Right lobe of liver (tissue), 6 donors: ENCODE measurements at places on chromosomes 2 and 18.

DNA sequence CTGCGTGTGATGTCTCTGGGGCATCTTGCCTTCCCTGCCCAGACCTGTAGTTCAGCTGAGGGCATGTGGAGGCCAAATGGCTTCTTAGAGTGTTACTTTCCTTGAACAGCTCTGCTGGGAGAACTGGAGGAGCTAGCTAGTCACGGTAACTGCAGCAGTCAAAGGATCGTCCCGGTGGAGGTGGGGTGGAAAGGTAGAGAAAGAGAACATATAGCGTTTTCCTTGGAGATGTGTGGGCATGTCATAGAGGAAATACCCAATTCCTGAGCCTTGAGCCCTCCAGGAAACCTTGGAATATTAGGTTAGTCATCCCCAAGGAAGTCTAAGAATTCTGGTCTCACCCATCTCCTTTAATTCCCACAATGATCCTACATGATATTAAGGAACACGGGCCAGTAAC is 33.5 kb upstream of the IL37 start:
- DNase-seq, result no peak

DNA sequence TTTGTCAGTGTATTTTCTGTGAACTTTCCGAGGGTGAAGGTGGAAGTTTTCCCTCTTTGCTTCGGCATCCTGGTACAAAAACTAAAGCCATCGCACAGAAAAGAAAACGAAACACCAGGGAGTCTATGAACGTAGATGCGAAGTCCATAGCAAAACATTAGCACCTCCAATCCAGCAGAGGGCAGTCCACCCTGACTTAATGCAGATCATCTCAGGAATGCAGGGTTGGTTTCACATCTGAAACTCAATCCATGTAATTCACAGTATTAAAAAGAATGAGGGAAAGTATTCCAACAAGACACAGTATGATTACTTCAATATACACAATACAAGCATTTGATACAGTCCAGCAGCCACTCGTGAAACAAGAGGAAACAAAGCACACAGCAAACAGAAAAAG is 70.8 kb downstream of the RTP5 start:
- no peak for DNase-seq

DNA sequence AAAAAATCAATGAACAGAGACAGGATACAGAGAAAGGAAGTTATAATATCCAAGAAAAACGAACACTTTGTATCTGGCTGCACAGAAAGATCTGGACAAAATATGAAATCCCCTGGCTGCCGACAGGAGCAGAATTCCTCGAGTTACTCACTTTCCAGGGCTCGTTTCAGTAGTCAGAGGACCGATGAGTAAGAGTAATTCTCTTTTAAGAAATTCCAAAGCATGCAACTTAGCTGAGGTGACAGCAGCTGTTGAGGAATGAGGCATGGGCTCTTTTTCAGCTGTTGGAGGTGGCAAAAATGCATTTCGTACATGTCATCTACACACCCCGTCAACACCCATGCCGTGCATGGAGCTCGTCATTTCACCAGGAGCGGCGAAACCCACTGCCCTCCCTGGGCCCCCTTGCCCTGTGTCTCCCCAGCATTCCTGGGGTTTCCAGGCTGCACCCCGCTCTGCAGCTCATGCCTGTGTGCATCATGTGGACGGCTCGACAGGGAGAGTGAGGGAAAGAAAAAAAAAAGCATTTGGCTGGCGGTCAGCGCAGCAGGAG is 210.8 kb upstream of the SMIM21 start:
- DNase-seq, result no peak

DNA sequence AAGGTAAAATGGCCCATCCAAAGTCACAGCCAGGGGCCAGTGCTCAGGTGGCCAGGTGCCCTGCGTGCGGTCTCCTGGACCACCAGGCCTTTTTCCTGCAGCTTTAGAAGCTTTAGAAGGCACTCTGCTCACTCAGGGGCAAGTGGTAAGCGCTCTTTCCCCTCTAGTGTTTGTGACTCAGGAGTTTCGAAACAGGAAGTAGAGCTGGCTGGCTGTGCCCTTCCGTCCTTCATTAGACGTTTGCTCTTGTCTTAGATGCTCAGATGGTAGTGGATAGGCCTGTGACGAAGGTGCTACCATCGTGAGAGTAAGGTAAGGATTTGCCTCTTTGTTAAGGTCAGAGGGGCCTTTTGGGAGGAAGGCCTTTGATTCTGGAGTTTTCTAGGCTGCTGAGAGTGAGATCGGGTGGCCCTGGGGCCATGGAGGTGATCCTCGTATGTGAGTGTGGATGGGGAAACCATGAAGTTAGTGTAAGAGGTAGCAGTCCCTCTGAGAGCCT is at the start of gene CASP8:
Gene CASP8, plus strand, starts transcription at position 235 of the 499 bp plus-strand sequence. CDS start 5,951 bp downstream, outside the sequence.
- no peak for DNase-seq

- no peak for DNase-seq
Measured at GRCh38 chr2:85131116-85131515, 2.1 kb upstream of the TCF7L1 start.

DNA sequence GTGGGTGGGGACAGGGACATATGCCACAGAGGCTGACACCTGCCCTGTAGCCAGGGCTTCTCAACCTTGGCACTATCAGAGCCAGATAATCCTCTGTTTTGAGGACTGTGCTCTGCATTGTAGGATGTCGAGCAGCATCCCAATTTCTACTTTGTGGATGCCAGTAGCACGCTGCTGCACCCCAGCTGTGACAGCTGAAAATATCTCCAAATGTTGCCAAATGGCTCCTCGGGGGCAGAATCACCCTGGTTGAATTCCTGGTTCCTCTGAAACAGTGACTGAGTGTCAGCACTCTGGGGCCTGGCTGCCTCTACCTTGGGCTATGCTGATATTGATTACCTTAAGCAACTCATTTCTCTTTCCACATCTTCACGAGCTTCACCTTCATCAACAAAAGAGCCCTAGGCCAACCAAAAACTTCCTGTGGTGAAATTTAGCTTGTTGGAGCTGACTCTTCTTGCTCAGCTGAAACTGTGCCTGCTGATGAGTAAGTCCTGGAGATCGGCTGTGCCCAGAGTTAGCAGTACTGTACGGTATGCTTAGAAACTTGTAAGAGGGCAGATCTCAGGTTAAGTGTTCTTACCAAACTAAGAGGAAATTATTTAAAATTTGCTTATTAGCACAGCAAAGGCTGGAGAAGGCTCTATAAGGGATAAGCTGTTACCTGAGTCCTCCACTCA is 138.1 kb downstream of the SEPTIN10 start:
- DNase-seq, result no peak

DNA sequence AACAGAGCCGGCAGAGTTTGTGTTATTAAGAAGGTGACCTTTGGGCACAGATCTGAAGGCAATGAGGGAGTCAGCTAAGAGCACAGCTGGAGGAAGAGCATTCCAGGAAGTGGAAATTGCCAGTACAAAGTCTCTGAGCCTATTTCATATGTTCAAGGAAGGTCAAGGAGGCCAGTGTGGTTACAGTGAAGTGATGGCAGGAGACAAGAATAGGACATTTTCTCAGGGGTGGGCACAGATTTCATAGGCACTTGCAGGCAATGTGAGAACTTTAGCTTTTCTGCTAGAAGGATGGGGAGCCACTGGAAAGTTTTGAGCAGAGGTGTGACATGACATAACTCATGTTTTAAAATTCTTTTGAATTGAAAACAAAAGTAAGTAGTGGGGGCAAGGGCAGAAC is 50.3 kb downstream of the ARHGAP25 start:
- DNase-seq, result no peak

DNA sequence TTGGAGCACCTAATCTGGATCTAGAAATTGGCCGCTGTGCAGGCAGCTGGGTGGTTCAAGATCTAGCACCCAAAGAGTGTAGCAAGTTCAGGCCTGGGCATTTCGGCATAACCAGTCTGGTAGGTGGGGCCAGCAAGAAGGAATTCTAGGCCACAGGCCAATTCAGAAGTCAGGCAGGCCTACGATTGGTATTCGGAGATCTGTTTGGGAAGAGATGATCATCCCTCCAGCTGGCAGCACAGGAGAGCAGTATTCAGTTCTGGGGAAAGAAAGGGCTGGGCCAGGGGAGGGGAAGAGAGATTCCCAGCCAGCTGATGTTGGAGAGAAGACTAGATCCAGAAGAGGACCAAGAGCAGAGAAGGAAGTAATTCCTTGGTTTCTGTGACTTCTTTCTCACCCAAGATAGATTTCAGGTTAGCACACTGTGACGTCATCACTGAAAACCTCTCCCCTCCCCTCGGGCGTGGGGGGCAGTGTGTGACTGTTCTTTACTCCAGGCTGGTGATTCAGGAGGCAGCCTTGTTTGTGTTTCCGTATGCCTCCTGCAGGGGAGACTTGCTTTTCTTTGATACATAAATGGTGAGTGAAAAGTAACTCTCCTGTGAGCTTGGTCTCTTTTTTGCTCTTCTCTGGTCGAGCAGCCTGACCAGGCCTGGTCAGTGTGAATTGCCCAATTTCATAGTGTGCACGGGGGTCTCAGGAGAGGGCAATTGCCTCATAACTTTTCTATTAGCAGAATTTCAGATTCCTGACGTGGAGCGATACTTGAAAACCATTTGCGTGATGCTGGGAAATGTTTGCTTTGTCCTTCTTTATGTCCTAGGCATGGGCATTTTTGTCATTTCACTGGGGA is 61.1 kb downstream of the MEIS1 start:
- peak; percentile 77 for DNase-seq

GRCh38 chr18:45686891-45687611 is 36.9 kb upstream of the SLC14A1 start:
- DNase-seq, result no peak

GRCh38 chr2:109173311-109174171 is 44.5 kb downstream of the SH3RF3 start:
- no peak for DNase-seq

DNA sequence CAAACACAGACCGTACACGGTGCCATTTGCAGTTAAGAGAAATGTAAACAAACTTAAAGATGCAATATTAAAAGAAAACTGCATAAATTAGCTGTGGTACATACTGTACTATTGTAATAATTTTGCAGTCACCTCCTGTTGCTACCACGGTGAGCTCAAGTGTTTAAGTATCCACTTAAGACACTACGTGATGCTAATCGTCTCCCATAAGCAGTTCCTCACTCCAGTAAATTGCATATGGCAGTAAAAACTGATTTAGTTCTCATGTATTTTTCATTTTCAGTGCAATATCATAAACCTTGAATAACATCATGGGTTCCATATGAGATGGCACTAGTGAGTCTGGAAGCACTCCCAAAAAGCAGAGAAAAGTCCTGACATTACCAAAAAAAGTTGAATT is 14.4 kb downstream of the CLEC4F start:
- no peak for DNase-seq

GRCh38 chr18:79210002-79210910 is 141.1 kb downstream of the ATP9B start:
- no peak for DNase-seq

- no peak for DNase-seq
Measured at GRCh38 chr2:84234103-84234502, 225.0 kb downstream of the SUCLG1 start.

DNA sequence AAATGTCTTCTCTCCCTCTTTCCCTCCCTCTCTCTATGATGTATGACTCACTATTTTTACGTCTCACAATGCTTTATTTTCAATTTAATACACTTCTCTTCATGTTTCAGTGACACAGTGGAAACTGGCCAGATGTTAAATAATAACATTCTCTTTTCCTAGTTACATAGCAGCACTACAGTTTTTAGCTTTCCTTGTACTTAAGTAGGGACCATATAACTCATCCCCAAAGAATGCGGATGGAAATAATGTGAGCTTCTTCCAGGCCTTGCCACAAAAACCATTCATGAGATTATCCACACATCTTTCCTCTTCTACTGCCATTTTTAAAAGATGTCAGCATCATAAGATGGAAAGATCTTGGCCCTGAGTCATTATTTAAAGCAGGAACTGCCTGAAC is 789.4 kb downstream of the LRP1B start:
- DNase-seq, result no peak

GRCh38 chr2:201699416-201699815 is 972 bp upstream of the MPP4 start:
- no peak for DNase-seq

DNA sequence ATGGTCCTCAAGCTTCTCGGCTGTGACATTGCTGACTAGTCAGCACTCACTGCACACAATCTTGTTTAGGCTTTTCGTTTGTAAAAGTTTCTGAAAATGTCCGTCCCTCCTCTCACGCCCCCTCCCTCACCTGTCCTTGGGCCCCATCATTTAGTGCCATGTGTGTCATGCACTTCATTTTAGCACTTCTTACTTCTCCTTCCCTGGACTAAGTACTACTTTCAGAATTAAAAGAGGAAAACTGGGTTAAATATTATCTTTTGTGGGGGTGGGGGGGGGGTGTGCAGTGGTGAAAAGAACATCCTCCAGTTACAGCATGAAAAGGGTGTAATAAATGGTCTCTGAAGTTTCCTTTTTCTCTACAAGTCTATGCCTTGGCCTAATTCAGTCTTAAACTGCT is 182.0 kb upstream of the SP5 start:
- no peak for DNase-seq
